Stimulated activated CD8-positive, alpha-beta memory T cell treated with anti-CD3 and anti-CD28 coated beads, Interleukin-4, amount 100 ng/mL, for 4 hours (primary cell): ENCODE measurements at places on chromosomes 16 and 17.

DNA sequence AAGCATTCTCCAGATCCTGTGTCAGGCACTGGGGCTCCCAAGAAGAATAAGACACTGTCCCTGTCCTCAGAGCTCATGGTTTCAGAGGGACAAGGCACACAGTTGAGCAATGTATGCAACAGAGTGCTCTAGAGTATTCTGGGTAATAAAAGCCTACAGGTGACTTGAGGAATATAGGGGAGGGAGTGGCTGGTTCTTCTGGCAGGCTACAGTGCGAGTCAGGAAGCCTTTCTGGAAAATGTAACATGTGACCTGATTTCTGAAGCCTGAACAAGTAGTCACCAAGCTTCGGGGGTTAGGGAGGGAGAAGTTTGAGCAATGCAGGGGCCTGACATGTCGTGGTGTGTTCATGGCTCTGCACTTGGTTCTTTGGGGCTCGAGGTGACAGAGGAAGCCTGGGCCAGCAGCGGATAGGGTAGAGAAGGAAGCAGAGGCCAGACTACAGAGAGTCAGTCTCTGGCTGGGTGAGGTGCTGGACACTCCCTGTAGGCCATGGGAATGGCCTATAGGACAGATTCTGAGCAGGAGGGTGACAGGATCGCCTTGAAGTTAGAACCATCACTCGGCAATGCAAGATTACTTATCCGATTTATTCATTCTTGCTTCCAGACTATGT lies 16.0 kb upstream of the LRRC75A start:
- no peak for DNase-seq

- DNase-seq = no peak
Observed at GRCh38 chr17:75244133-75244866, 17.1 kb downstream of the GGA3 start.

- no peak for DNase-seq
Observed at GRCh38 chr16:88132836-88133506, 181.7 kb downstream of the BANP start.

DNA sequence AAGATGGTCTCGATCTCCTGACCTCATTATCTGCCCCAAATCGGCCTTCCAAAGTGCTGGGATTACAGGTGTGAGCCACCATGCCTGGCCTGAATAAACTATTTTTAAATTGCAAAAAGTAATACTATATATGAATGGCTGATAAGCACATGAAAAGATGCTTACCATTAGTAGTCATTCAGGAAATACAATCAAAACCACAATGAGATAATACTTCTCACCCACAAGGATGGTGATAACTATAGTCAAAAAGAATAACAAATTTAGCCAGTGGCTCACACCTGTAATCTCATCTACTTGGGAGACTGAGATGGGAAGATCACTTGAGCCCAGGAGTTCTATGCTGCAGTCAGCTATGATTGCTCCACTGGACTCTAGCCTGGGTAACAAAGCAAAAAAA lies 2.4 kb upstream of the TACO1 start:
- DNase-seq = no peak

DNA sequence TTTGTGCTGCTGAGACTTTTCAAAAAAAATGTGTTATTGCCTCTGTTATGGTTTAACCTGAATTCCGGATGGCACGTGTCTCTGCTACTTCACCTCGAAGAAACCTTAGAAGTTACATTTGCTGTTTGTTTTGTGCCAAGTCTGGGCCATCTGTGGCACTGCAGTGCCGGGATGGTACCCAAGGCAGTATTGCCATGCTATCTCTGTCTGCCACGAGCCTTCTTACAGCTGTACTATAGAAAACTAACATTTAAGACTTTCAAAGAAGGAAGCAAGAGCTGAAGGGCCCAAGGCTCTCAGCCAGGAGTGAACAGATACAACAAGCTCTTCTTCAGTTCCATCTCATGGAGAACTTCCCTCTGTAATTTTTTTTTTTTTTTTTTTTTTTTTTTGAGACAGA lies 73.7 kb upstream of the NOL11 start:
- DNase-seq = no peak

DNA sequence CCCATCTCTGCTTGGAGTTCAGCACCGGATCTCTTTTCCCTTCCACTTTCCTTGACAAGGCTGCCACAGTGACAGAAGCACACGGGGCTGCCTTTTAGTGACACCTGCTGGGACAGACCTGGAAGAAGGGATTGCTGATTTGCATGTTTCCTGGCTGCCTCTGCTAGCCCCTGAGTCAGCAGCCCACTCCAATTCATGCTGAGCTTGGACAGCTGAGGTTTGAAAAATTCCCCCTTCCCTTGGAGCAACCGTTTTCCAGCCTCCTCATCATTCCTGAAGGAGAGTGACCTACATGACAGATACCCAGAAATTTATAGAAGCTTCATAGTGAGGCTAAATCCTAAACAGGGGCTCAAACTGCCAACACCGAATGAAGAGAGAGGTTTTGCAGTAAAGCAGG lies 18.8 kb upstream of the RBL2 start:
- no peak for DNase-seq

DNA sequence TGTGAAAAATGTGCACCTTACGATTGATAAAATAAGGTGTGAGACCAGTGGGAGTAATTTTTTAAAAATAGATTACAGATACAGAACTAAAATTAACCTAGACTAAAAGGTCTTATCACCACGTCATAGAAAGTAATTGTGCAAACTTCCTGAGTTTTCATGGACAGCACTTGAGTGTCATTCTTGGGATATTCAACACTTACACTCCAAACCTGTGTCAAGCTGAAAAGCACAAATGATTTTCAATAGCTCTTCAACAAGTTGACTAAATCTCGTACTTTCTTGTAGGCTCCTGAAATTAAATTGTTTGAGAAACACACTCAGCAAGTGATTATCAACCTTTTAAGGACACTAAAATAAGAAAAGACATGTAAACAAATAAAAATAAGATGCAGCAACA lies 20.5 kb downstream of the BRCA1 start:
- DNase-seq = no peak

DNA sequence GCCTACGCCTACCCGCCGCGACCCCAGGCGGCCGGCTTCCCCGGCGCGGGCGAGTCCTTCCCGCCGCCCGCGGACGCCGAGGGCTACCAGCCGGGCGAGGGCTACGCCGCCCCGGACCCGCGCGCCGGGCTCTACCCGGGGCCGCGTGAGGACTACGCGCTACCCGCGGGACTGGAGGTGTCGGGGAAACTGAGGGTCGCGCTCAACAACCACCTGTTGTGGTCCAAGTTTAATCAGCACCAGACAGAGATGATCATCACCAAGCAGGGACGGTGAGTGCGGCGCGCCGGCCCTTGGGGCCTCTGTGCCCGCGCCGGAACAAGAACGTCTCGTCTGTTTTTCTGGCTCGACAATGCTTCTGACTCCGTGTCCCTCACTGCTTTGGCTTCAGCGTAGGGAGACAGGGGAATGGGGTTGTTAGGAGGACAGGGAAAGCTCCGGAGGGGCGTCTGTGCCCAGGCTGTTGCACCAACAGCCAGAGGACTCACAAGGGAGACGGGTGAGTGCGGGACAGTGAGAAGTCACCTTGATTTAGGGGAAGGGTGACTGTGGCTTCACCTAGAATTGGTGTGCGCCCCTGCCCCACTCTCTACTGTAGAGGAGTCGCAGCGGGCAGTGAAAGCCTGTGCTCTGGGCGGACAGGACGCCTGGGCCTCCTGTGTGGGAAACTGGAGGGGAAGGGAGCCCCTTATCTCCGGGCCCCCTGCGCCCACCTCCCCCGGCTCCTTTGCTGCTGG lies 806 bp downstream of the TBX21 start:
- DNase-seq = no peak

DNA sequence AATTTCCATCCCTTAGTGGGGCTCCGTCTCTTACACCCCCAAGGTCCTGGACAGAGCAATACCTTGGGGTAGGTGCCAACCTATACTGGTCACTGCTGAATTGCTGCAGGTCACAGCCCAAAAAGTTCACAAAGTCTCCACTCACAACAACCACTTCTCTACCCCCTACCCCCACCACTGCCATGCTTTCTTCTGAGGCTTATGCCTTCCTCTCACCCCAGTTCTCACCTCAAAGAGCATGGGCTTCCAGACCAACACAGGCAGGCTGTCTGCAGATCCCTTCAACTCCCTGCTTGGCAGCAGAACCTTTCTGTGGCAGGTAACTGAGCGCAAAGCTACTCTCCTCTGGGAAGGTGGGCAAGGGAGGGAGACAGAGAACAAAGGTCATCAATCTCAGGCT lies 35.5 kb downstream of the C16orf78 start:
- no peak for DNase-seq

DNA sequence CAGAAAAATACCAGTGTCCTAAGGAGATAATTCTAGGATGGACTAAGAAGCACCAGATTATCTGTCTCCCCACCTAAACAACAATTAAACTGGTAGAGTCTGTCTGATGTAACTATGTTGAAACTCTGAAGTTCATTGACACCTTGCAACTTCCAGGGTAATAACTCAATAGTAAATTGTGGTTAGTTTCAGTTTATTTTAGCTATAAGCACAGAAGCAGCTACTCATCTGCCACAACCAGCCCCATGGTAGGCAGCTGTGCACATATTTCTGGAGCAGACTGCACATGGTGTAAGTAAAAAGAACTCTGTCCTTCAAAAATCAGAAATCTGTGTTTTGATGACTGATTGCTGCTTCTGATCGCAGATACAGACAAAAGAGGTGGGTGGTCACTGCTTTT lies 852.1 kb downstream of the CDH11 start:
- DNase-seq = no peak

GRCh38 chr17:80946449-80946848 lies 45.2 kb upstream of the CHMP6 start:
- DNase-seq = no peak

- no peak for DNase-seq
Observed at GRCh38 chr16:31052114-31052513, 18.8 kb downstream of the STX4 start.

- no peak for DNase-seq
Observed at GRCh38 chr16:89786474-89787364, 29.7 kb downstream of the FANCA start.

- DNase-seq = no peak
Observed at GRCh38 chr17:78924481-78925151, 571 bp downstream of the TIMP2 start.

DNA sequence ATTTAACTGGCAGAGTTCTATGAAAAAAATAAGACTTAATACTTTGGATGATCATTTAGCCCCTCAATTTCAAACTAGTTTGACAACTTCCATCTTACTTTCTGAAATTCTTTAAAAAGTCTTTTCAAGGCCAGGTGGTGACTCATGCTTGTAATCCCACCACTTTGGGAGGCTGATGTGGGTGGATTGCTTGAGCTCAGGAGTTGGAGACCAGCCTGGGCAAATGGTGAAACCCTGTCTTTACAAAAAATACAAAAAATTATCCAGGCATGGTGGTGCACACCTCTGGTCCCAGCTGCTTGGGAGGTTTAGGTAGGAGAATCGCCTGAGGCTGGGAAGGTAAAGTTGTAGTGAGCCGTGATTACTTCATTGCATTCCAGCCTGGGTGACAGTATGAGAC lies 154.4 kb downstream of the TANC2 start:
- DNase-seq = no peak

GRCh38 chr16:19291475-19291874 lies 5.9 kb downstream of the CLEC19A start:
- DNase-seq = no peak

GRCh38 chr16:68270353-68270752 lies 6.0 kb downstream of the SLC7A6 start:
- DNase-seq = no peak

DNA sequence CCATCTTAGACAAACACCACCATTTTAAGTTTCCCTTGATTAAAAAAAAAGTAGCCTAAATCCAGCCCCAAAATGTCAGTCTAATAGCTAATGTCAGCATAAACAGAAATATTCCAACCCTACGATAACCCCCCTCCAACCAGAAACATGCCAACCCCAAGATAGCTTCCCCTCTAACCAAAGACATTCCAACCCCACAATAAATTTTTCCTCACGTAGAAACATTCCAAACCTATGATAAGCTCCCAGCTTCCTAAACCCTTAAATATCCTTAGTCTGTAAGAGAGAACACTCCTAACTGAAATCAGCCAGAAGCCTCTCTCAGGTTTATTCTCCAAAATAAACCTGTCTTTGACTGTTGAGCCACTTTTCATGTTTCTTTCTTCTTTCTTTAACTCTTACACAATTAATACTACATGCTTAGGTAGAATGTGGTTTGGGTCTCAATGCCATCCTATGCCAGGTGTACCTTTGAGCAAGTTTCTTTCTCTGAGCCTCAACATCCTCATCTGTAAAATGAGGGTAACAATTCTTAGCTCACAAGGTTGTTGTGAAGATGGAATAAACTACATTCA lies 10.5 kb upstream of the KRT38 start:
- DNase-seq = no peak

GRCh38 chr16:1105888-1106620 lies 10.0 kb upstream of the C1QTNF8 start:
- no peak for DNase-seq

- no peak for DNase-seq
Observed at GRCh38 chr17:76657505-76658241, 14.1 kb upstream of the ST6GALNAC1 start.

- no peak for DNase-seq
Observed at GRCh38 chr17:46818929-46819859, 702 bp upstream of the WNT3 start.

- no peak for DNase-seq
Observed at GRCh38 chr17:63494300-63494928, 17.6 kb downstream of the ACE start.

GRCh38 chr17:44007346-44008204 lies 3.2 kb downstream of the NAGS start:
- no peak for DNase-seq

- DNase-seq = no peak
Observed at GRCh38 chr16:74700116-74700437, 585 bp downstream of the MLKL start.

DNA sequence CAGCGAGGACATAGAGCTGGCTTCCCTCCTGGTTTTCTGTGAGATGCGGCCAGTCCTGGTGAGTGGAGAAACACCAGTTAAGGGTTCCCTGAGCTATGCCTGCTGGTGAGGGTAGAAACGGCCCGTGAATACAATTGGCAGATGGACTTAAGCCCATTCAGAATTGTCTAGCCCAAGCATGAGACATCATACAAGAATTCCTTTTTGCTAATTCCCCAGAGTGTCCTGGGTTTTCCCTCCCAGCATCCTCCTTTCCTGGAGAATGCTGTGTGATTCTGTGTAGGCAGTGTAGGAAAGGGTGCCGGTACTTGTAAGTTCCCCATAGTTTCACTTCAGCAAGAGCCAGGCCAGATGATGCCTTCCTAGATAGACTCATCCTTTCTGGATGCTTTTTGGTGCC lies 65.1 kb downstream of the SDR42E1 start:
- no peak for DNase-seq

- DNase-seq = no peak
Observed at GRCh38 chr16:53545433-53545832, 42.4 kb upstream of the AKTIP start.
